ENCODE measurements at places on chromosomes 7 and 10.

- DNase-seq: no peak
These were observed 1128.5 kb downstream of the TYW1 start for GRCh38 chr7:68125168-68125567.

GRCh38 chr10:42836771-42837468 lies 54.3 kb downstream of the BMS1 start:
- peak; percentile 13 for DNase-seq

DNA sequence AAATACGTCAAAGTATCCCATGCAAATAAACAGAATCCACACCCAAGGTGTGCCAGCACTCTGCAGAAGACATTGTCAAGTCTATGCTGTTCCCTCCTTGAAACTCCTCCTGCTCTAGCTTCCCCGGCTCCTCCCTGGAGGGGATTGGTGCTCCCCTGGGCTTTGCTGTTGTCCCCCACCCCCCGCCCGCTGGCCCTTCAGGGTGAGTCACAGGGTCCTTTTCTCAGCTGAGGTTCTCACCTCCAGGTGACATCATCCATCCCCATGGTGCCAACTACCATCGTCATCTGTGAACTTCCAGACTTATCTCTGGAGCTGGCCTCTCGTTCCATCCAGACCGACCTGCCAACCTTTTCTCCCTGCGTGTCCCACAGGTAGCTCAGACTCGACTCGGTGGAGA lies 77.0 kb downstream of the ITIH5 start:
- no peak for DNase-seq

GRCh38 chr10:13233358-13233757 lies 816 bp downstream of the UCMA start:
- no peak for DNase-seq

GRCh38 chr7:104836976-104837375 lies 177.0 kb upstream of the KMT2E start:
- no peak for DNase-seq

DNA sequence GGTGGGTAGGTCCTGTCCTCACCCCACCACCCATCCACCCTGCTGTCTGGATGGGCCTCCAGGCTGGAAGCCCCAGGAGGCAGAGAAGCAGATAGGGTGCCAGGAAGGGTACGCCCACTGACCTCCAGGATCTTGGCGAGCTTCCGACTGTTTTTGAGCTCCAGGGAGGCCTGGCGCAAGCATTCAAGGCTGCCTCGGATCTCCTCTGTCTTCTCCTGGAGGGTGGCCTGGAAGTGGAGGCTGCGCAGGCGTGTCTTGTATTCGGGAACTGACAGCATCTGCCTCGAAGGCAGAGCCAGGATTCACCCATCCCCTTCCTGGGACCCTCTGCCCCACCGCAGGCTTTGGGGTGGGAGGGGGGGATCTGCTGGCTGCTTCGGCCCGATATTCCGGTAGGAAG lies 48.4 kb downstream of the GRID2IP start:
- no peak for DNase-seq

GRCh38 chr7:155804897-155805825 lies 7.1 kb downstream of the SHH start:
- DNase-seq: peak; percentile 55

DNA sequence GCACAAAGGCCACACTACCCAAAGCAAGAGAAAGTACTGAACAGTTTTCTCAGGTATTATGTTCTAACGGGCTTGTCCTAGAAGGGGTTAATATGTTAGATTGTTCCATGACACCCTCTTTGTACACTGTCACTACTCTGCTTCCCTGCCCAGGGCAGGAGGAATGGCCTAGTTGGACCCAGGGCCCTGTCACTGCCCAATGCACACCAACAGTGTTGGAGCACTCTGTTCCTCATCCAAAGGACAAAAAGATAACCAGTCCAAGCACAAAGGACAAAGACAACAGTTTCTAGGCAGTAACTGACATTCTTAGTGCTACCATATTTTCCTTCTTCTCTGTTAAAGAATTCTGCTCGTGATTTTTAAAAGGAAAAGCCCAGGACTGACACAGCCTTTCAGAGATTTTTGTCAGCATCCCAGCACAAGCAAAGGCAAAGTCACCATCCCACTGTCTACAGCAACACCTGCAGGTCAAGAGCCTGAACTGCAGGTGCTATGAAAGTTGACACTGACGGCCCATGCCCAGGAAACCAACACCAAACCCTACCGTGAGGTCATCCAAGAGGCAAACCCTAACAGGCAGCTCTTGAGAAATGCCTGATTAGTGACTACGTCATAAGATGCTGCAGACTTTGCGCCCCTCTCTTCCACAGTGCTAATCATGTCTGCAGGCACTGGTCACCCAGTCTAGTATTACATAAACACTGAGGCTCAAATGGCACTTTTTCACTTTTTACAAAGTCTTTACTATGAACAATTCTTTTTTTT lies 13.2 kb downstream of the NUDCD3 start:
- peak; percentile 89 for DNase-seq

DNA sequence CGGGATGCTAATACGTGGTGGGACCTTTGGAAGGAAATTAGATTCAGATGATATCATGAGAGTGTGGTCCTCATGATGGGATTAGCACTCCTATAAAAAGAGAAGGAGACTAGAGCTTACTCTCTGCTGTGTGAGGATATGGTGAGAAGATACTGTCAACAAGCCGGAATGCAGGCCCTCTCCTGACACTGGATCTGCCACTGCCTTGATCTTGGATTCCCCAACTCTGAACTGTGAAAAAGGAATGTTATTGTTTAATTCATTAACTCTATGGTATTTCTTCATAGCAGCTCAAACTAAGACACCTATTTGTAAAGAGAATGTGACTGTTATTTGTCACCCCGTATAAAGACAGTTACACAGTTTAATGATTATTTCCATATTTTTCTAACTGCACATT lies 1227.5 kb upstream of the C7orf33 start:
- no peak for DNase-seq

GRCh38 chr7:84627250-84627649 lies 432.7 kb upstream of the SEMA3A start:
- DNase-seq: no peak

DNA sequence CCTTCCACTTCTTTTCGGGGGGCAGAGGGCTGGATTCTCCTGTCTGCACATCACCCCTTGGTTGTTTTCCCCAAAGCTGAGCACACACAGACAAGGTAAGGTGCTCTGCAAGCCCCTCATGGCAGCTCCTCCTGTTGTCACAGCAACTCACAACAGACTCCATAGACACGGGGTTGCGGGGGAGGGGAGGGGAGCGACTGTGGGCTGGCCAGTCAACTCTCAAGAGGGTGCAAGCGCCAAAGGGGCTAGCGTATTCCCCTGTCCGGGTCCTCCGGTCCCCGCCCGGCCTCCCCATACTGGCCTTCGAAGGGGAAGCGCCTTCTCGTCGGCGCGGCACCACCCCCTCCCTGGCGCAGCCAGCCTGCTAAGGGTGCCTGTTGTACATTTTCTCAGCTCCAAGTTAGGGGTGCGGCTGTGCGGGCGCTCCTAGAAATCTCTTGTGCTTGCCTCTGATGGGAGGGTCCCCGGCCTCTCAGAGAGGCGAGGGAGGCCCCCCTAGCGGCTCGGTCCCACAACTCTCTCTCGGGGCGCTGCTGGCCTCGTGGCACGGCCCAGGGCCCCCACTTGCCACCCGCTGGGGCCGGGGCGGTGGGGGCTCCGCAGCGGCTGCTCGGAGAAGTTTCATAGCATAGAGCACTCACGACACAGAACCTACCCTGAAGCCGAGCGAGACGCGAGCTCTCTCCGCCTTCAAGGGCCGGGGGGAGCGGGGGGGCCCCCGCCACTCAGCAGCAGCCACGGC lies 498 bp downstream of the RHOBTB1 start:
- peak; percentile 45 for DNase-seq

GRCh38 chr10:79144351-79145173 lies 75.8 kb downstream of the ZMIZ1 start:
- DNase-seq: no peak

DNA sequence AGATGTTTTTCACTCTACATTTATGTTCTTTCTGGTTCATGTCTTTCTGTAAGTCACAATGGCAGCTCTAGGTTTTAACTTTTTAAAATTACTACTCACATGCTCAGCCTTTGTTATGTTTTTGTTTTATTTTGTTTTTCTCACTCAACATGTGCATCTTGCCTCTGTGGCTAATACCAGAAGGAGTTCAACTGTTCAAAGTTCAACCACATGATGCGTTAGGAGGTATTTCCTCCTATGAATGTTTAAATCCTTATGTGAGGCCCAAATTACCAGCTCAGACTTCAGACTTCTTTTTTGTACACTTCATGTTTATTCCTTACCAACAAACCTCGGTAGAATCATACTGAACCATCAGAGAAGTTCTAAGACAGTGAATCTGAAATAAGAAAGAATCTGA lies 151.6 kb downstream of the MALRD1 start:
- DNase-seq: no peak

GRCh38 chr10:108254089-108254488 lies 1089.6 kb upstream of the SORCS1 start:
- DNase-seq: no peak

DNA sequence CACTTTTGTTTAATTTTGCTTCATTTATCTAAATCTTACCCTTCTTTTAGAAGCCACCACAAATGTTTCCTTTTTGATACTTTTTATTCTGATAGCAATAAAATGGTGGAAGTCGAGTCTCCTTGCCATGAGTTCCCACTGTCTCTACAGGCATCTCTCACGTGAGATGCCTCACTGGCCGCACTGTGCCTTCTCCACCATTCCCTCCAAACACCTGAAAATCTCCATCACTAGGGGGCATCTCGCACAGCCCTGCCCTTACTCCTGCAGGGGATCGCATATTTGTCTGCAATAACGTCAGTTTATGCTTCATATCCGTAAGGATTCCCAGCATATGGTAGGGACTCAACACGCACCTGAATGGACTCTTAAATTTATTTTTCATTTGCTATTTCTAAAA lies 56.3 kb upstream of the NCAPG2 start:
- DNase-seq: no peak

DNA sequence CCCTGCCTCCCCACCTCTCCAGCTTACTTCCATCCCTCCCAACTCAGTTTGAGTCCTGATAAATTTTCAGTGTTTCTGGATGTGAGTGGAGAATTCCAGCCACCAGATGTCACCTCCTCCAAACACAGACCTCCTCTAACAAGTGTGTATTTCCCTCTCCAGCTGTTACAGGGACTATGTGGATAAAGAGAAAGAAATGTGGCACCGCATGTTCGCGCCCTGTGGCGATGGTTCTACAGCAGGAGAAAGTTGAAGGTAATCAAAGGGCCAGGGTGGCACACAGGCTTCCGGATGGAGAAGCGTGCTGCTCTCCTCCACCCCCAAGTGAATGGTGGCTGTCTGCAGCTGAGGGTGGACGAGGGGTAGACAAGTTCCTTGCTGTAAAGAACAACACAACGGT lies 14.7 kb downstream of the FKBP6 start:
- peak; percentile 42 for DNase-seq

DNA sequence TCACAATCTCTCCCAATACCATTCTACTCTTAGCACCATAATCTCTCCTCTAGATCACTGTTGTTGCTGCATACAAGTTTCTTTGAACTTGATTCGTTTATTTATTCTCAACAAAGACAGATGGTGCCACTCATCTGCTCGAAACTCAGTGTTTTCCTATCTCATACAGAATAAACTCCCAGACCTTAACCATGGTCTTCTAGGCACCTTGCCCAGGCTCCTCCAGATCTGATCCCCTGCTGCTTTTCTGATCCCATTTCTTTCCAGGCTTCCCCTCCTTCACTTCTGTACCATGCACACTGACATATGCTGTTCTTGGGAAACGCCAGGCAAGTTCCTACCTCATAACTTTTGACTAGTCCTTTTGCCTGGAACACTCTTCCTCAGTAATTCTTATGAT lies 645.7 kb downstream of the DNAJB9 start:
- no peak for DNase-seq

DNA sequence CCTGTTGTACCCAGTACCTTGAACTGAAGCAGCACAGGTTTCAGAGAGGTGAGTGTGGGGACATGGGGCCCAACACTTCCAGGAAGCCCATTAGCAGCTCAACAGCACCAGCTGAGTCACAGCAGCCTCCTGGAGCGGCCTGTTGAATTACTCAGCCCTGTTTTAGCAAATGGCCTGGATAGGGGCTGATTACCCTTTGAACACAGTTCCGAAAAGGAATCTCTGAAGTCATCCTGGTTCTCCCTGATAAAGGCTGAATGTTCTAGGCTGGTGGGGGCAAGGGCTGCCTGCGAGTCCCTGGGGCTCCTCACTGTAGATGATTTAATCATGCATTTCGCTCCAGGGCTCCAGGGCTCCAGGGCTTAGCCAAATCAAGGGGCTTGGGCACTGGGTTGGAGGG lies 287.5 kb downstream of the GRID1 start:
- DNase-seq: no peak

DNA sequence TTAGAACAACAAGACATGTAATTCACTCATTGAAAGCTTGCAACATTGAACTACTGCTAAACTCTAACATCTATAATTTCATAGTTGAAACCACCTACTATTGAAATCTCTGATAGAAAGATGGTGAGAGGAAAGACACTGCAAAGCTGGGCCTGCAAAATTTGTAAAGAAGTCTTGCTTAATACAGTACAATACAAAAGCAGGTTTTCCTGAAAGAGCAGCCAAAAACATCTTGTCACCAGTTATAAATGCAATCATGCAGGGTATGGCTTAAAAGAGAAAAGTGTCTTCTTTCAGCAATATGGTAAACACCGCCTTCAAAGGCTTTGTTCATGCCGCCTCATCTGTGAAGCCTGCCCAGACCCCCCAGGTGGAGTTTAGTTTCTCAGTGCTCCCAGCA lies 109.2 kb downstream of the ANK3 start:
- DNase-seq: no peak

DNA sequence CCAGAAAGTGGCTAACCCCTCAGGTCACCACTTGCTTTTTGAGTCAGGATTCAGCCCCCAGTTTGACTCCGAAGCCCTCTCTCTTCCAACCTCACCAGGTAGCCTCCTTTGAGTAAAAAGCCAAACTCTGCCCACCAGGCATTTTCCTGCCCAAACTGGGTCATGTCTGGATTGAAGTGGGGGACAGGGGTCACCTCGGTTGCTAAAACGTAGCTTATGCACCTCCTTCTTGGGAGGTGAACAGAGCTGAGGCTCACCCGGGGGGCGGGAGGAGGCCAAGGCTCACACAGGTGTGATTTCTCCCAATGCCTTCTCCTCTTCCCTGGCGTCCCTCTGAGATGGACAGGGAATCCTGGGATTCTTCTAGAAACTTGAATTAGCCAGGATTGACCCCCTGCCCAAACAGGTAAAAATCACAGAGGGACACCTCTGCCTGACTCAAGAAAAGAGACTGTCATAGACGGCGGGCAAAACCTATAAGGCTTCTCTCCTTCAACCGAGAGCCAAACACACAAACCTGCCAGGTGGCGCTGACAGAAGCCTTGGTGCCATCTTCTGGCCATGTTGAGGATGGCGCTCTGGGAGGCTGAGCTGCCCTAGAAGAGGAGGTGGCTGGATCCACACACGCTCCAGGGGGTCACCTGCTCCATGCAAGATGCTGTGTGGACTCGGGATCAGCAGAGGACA lies 51.6 kb downstream of the PRLHR start:
- peak; percentile 17 for DNase-seq

Measured in amniotic epithelial cell (primary cell).